ENCODE measurements at places on chromosomes 1 and 21.

GRCh38 chr21:22115746-22116145 lies 1117.5 kb downstream of the NCAM2 start:
- no peak for DNase-seq

GRCh38 chr1:33050221-33051076 lies 13.8 kb upstream of the AK2 start:
- no peak for DNase-seq

DNA sequence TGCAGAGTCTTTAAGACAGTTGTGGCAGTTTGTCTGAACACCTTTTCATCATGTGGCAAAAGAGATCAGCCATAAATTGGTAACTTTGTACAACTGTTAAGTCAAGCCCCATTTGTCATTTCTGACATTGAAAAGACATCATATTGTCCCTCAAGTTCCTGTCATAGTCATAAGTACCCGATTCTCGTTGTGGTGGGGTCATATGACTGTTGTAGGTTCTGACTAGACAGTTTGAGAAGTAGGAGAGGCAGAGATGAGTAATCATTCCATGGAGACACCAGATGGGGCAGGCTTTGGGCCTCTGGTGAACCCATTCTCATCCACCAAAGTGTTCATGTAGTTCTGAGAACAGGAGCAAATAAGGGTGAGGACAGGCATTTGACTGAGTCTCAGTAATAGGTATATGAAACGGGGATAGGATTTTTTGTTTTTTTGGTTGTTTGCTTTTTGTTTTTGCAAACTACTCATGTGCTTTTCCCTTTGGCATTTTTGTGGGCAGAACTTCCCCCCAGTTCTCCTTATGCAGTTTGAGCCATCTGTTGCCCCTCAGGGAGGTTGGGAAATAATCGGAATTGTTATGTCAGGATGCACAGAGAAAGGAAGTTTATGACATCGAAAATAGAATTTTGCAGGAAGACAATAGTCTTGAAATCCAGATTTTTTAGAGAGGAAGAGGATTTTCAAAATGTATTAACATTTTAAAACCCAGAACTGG lies 86.9 kb upstream of the KCNE2 start:
- DNase-seq, result no peak

DNA sequence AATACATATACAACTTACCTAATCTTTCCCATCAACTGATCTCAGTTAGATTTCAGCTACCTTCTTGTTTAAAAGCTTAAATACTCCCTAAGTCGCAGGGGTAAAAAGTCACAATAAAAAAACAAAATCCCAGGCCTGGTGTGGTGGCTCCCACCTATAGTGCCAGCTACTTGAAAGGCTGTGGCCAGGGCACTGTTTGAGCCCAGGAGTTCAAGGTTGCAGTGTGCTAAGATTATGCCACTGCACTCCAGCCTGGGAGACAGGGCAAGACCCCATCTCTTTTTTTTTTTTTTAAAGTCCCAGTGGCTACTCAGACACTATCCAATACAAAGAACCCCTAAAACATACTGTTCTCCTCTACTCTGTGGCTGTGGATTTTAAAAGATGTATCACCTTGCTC lies 228.3 kb downstream of the DENND1B start:
- no peak for DNase-seq

DNA sequence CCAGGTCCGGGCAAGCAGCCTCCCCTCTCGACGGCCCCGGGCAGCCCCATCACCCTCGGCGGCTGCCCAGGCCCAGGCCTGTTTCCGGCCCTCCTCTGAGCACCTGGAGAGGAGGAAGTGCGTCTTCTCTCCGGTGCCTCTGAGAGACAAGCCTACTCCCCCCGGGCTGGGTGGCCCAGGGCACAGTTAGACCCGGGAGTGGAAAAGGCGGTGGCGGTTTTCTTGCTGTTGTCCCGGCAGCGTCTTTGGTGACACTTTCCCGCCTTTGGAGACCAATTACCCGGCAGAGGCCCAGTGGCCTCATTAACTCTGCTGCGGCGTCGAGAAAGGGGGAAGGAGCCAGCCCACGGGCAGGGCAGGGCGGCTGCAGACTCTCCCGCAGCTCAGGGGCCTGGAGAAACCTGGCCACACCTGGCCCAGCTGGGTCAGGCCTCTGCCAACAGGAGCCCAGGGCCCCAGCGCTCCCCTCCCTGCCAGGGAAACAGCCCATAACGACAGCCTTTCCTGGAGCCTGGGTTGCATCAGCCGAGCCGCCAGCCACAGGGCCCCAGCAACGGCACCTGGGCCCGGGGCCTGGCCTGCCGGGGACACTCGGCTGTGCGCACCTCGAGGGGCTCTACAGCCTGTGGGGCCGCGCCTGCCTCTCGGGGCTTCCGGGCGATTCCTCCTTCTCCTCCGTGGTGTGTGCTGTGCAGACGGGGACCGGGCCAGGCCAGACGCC lies 28.4 kb upstream of the C1orf159 start:
- peak; percentile 73 for DNase-seq

GRCh38 chr21:17451364-17451891 lies 61.4 kb upstream of the CXADR start:
- DNase-seq, result no peak

DNA sequence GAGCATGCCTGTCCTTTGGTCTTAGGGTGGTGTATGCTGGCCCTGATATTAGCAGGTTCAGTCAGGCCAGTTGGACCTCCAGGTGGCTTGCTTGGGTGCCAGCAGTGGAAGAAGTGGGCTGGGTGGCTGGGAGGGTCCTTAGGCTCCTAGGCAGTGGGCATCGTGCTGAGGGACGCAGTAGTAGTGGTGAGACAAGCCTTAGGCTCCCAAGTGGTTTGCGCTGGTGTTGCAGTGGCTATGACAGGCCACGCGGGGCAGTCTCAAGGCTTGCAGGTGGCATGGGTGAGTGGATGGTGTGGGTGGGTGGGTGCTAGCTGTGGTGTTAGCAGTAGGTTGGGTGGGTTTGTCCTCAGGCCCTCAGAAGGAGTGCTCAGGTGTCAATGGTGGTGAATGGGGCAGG lies 162.3 kb downstream of the FMN2 start:
- no peak for DNase-seq

- DNase-seq, result no peak
Observed at GRCh38 chr1:12709091-12709491, 6.8 kb upstream of the AADACL3 start.

DNA sequence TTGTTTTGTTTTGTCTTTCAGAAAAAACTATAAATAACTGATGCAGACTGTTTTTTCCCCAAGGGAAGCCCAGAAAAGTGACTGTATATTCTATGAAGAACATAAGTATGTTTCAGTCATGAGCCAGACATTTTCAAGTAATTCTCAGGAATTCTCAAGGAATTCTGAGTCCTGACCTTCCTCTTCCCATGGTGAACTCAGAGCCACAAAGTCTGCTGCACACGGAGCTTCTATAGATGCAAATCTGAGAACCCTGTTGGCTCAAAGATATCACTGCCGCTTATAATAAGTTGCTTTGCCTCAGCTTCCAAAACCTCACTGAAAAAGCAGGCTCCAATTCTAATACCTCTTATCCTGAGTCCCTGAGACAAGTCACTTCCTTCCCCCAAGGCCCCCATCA lies 418.5 kb upstream of the RUNX1 start:
- no peak for DNase-seq

DNA sequence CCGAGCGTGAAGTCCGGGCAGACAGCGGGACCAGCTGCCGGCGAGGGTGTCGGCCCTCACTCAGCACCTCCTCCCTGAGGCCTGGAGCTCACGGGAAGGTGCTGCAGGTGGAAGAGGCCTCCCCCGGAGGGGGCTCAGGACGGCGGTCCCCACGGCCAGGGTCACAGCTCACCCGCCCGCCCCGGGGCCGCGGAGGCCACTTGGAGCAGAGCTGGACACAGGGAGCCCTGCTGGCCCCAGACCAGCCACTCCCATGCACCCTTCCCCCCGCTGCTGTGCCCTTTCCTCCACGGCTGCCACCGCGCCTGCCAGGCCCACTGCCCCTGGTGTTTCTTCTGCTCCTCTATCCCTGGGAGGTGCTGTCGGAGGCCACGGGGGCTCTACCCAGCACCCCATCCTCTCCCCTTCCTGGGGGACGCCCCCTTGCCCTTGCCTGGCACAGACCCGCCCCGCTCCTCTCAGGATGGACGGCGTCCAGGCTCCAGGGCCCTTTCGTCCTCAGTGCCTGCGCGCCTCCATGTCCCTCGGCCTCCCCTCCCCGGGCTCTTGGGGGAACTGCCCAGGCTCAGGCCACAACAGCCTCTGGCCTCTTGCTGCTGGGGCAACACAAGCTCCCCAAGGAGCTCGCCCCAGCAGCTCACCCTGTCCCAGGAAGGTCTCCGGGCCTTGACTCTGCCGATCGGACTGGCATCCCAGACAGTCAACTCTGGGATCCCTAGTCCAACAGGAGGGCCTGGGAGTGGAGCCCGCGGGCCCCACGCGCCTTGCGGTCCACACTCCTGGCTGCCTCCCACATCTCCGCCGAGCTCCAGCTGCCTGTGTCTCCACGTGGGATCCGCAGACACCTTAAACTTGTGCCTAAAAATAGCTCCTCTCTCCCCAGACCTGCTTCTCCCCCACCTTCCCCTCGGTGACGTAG lies 4.1 kb downstream of the TMEM240 start:
- DNase-seq, result no peak

- DNase-seq, result no peak
Observed at GRCh38 chr1:237042526-237042891, 525 bp downstream of the RYR2 start.

DNA sequence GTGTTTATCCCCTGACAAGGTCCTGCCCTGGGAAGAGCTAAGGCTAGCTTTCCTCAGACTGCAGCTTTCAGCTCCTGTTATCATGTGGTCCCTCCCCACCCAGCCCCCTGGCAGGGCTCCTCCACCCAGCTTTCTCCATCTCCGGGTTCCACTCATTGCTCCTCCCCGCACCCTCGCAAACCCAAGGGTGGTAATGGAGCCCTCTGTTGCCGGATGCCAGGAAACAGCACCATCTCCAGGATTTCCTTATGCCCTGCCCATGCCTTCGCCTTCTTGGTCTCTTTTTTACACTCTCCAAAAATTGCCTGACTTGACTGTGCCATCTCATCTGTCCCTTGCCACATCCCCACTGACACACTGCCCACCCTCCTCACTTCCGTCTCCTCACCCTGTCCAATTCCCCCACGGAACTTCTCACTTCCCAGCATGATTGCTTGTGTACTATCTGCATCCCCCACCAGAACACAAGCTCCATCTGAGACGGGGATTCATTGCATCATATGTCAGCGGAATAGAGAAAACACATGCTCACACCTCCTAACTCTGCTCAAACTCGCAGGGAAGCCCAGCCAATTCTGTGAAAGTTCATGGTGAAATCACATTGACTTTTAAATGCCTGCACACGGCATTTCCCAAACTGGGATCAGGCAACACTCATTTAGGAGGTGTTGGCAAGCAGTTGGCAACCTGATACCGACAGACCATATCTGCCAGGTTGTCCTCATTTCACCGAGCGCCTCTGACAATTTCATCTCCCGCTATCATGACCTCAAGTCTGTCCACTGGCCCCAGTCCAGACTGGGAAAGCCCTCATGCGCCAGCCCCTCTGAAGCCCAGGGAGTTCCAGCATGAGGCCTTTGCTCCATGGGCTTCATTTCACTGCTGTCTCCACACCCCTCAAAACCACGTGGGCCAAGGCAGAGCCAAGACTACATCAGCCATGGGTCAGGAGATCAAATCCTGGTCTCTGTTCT lies 201.1 kb downstream of the MATN1 start:
- no peak for DNase-seq

DNA sequence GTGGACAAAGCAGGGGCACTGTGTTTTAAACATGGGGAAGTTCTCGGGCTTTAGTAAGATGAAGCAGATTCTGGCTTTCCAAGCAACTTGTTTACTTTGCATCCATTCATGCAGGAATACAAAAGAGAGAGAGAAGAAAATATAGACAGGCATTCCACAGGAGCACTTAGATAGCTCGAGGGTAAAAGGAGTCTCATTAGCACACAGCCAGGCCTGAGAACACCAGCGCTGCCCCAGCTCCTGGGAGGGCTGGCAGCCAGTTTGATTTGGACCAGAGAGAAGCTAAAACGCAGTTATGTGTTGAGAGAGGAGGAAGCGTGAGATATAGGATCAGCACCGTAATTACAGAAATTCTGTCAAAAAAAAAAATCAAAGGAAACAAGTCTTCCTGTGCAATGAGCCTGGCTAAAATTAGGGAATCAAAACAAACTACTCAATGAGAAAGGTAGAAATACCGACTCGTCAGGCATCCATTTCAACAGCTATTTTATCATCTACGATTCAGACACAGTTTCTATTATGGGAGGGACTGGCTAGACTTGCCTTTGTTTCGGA lies 68.2 kb downstream of the CLSTN1 start:
- DNase-seq, result no peak
